ENCODE measurements at places on chromosomes 13 and 19.

GRCh38 chr19:18290302-18291018 lies 9.0 kb upstream of the JUND start:
- DNase-seq: peak; percentile 94

GRCh38 chr19:38656171-38656981 lies 8.9 kb downstream of the ACTN4 start:
- DNase-seq: no peak

DNA sequence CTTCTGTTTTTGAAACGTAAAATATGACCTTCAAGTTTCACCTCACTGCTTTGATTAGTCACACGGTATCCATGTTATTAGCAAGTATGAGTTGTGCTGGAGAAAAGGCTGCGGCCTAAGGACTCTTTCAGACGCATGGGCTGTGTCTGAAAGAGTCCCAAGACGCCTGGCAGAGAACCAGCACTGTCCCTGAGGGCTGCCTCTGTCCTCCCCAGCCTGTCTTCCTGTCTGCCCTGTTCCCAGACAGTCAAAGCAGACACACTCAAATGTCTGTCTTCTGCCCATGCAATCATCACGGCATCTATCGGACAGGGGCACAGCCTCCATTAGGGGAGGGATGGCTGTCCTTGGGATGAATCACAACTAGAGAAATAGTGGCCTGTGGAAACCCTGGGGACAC lies 65.5 kb downstream of the DPY19L3 start:
- DNase-seq: no peak

GRCh38 chr19:55131421-55131820 lies 14.0 kb upstream of the PPP1R12C start:
- no peak for DNase-seq

DNA sequence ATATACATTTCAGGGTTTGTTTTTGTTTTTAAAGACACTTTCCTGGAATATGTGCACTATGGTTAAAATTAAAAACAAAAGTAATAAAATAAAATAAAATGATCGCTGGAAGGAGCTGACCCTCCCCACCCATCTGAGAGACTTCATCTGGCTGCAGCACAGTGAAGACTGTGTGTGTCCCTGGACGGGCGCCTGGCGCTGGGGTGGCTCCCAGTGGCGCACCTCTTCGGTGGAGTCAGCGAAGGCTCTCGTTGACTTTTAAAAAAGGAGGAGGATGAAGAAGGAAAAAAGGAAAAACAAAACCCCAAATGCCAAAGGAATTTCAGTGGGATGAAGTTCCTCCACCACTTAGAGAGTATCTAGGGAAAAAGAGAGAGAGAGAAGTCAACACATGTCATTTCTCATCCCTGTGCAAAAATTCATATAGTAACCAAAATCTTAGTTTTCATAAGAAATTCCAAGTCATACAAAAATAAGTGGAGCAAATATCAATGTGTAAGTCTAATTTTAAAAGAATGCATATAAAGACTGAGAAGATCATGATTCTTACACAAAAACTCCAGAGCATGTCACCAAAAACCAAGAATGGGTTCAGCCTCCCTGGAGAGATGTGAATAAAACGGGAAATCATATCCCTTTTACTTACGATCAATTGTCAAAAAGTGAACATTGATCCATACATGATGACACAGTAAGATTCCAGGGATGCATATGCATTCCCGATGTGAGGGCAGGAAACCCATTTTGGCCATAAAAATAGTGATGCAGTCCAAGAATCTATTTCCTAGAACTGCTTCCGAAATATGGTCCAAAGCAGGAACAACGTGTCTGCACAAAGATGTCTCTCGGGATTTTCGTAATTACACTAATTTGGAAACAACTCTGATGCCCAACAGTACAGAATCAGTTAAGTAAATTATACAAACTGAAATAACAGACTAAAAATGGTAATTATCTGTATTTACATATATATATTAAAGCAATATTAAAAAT lies 123.8 kb downstream of the STK24 start:
- no peak for DNase-seq

DNA sequence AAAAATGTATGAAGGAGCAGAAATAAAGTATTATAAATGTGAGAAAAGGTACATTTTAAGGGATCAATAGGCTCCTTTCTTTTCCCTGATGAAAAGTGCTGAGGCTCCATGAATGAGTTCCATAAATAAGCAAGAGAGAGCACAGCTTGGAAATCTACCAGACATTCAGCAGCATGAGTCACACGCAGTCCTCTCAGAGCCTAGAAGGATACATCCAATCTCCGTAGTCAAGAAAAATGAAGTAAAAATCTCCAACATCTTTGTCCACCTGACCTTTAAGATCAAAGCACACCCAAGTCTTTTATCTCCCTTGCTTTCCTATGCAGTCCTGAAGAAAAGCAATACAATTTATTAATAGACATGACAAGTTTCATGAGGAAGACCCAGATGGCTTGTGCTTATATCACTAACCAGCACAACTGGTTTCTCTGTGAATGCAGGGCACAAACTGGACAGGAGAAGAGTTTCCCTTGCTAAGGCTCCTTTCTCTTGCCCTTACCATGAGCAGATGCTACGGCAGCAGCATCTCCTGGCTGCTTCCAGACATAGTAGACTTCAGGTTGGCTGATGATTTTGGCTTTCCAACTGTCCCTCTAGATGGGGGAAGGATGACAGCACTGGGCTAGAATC lies 730.8 kb downstream of the EFNB2 start:
- DNase-seq: no peak

DNA sequence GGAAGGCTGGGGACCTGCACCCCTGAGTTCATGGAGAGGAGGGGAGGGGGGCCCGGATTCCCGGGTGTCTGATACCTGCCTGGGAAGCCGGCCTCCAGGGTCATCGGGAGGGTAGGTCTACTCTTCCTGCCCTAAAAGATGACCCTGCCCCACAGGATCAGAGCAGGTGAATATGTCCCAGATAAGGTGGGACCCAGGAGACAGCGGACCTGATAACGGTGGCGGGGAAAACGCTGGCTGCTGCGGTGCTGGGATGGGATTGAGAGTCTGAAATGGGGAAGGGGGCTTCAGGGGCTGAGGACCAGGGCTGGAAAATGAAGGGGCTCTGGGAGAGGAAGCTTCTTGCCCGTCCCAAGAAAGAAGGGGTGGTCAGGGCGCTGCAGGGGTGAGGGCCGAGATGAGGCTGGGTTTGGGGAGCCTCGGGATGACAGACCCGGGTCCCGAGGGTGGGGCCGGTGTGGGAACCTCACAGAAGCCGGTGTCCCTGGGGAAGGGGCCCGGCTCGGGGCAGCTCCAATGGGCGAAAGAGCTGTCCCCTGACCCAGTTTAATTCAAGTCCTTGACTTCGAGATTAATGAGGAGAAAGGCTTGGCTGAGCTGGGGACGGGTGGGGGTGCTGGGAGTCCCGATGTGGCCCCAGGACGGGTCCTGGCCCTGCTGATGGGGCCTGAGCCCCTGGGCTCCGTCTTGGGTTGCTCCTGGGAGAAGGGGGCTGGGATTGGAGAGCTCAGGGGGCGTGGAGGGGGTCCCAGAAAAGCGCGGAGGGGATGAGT lies 823 bp downstream of the TTYH1 start:
- DNase-seq: no peak

- no peak for DNase-seq
These were observed 3.5 kb downstream of the COPE start for GRCh38 chr19:18915639-18916038.

GRCh38 chr19:52533901-52534300 lies 6.4 kb downstream of the ZNF808 start:
- no peak for DNase-seq

DNA sequence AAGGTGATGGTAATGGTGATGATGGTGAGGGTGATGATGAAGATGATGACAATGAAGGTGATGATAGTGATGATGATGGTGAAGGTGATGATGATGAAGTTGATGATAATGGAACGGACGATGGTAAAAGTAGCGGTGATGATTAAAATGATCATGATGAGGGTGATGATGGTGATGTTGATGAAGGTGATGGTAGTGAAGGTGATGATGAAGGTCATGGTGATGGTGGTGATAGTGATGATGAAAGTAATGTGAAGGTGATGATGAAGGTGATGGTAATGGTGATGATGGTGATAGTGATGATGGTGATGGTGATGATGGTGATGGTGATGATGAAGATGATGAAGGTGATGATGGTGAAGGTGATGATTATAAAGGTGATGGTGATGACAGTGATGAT lies 66.1 kb downstream of the MBD3L2B start:
- no peak for DNase-seq

- DNase-seq: peak; percentile 18
These were observed 56.8 kb downstream of the THSD1 start for GRCh38 chr13:52348983-52349780.

DNA sequence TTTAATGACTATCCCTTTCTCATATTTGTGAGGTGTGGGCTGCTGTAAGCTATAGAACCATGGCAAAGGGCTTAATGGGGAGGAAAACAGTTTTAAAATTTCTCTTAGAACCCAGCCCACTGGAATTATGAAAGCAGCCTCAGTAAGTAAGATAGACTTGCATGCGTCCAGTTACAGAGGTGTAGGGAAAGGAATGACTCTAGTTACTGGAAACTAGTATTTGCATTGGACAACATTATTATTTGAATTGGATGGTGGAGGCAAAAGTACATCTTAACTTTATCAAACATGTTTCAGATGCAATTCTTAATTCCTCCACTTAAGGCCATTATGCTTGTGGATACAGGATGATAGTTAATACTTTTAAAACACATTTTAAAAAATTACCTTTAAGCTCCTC lies 292.9 kb downstream of the SPRY2 start:
- no peak for DNase-seq

- no peak for DNase-seq
These were observed 458.9 kb downstream of the COG6 start for GRCh38 chr13:40114305-40114896.

GRCh38 chr13:58655086-58655485 lies 1023.5 kb downstream of the PCDH17 start:
- DNase-seq: no peak

- no peak for DNase-seq
These were observed 11.6 kb downstream of the MAP4K1 start for GRCh38 chr19:38606131-38606530.

- no peak for DNase-seq
These were observed 431.1 kb downstream of the EFNB2 start for GRCh38 chr13:106104281-106104901.

DNA sequence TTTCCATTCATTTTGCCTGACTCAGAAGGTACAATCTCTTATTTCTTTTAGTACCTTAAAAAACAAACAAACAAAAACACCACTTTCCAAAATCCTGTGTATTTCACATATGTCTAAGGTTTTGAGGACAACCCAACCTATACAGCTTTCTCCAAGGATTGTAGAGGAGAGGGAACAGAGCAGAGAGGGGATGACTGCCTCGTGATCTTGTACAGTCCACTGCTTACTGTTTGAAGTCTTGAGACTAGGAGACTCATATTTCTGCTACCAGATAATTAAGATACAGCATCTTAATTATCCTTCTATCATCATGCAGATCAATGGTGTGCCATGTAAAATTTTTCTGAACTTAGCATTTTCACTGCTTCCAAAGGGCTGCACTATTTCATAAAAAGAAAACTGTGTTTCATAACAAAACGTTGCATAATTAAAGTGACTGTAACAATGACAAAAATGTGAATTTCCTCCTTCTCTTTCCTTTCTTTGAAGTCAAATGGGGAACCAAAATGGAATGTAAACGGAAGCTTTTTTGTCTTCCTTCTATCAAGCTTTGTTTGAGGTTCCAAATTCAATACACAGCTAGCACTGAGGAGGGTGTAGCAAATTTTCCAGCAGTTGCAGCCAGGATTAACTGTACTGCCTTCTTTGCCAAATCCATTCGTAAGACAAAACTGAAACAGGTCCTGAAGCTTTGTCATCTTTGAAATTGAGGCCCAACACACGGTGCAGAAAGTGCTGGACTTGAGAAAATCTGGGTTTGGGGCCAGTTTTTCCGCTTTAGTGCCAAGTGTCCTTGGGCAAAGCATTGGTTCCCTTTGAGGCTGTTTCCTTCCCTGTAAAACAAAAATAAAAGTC lies 34.9 kb upstream of the RCBTB2 start:
- no peak for DNase-seq

DNA sequence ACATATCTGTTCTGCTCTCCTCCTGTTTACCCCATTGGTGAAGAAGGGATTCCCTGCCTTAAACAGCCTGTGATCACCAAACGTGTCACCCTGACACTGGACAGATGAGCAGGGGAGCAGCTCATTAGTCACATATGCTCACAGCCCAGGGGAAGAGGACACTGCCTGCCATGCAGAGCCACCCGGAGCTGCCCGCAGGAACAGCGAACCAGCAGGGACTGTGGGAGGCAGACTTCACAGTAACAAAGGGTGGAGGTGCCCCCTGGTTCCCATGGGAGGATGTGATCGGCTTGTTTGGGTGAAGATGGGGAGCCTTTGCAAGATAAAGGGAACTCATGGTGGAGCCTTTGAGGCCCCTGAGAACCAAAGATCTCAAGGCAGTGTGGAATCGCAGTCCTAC lies 88.6 kb upstream of the FARP1 start:
- no peak for DNase-seq

- DNase-seq: no peak
These were observed 23.4 kb downstream of the RASL11A start for GRCh38 chr13:27293873-27294515.

DNA sequence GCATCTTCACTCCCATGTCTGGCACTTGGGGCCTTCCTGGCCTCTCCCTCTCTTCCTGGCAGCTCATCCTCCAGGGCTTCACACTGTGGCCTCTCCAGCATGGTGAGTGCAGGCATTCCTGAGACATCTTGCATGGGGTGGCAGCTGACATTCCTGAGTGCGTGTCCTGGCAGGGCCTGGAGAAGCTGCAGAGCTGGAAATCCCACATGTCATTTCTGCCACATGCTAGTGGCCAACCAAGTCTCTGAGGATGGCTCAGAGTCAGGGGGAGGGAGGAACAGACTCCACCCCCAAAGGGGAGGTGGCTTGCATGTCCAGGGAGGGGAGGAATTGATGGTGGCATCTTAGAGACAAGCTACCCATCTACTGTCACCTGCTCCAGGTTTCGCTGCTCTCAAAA lies 41.6 kb upstream of the AMER2 start:
- DNase-seq: no peak

GRCh38 chr13:21055016-21055415 lies 6.4 kb downstream of the LATS2 start:
- no peak for DNase-seq

DNA sequence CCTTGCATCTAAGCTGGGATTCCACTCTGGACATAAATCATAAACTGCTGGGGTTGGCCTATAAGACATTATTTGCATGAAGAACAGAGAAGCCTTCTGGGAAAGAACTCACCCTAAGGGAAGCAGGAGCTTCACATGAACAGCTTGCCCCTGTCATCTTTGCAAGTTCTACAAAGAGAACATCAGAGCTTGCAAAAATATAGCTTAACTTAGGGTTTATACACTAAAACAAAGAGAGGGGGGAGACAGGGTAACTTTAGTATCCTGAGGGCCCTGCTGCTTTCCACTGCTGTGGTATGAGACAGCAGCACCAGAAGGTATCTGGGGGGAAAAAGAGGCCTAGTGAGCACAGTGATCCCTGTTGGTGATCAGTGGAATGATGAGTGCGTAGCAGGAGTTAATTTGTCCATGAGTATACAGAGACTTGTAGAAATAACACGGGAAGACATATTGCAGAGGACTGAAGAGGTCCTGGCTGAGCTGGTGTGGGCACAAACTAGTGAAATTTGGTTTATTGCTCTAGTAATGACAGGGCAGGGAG lies 116.1 kb upstream of the TSC22D1 start:
- DNase-seq: no peak

All from stimulated activated CD4-positive, alpha-beta T cell treated with anti-CD3 and anti-CD28 coated beads, Interleukin-15, amount 100 ng/mL, for 48 hours (primary cell).